Activated naive CD4-positive, alpha-beta T cell treated with anti-CD3 and anti-CD28 coated beads, Interleukin-2, amount 50 U/mL, for 72 hours (primary cell): ENCODE measurements at places on chromosomes 5 and 9. TPM values are rescaled to one million over a fixed set of nuclear protein-coding genes. Genes with fewer than 3 reads are reported as not detected.

GRCh38 chr5:149206524-149207141 lies 65.0 kb upstream of the AFAP1L1 start:
- DNase-seq, result no peak

DNA sequence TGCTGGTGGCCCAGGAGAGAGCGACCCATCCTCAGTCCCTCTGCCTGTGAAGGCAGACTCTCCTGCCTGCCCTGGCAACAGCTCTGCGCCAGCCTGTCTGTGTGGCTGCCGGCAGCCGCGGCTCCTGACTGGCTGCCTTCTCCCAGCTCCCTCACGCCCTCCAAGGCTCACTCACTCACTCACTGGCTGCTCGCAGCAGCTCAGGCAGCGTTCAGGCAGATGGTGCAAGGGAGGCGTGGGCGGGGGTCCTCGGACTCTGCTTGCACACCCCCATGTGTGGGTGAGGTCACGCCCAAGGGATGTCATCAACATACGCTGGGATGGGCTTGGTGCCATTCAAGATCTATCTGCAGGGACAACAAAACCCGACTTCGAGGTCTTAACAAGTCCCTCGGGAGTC lies 66.7 kb downstream of the DAB2IP start:
- DNase-seq, result no peak

Gene TTC23L
- total RNA-seq, result 0.25 TPM

Gene PPIC
- total RNA-seq, result not detected

Gene TNFSF15
- total RNA-seq, result 0.43 TPM

DNA sequence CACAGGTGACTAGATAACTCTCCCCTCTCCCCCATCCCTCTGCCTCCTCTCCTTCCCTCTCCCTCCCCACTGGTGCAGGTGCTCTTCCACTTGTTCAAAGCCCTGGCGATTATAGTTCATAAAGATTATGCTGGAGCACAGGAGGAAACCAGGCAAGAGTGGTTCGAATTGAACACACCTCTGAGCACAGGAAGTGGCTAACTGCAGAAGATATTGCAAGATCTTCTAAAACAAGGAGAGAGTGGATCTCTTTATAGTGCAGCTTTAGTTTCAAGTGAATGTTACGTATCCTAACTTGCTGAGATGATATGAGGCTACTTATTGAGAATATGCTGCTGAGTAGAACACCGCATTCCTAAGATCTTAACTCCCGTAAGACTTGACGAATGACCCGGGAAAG lies 178.4 kb downstream of the GOLPH3 start:
- no peak for DNase-seq

- DNase-seq, result peak; percentile 56
Observed at GRCh38 chr5:370959-371810, 49.7 kb downstream of the AHRR start.

Gene LIX1
- total RNA-seq, result not detected

DNA sequence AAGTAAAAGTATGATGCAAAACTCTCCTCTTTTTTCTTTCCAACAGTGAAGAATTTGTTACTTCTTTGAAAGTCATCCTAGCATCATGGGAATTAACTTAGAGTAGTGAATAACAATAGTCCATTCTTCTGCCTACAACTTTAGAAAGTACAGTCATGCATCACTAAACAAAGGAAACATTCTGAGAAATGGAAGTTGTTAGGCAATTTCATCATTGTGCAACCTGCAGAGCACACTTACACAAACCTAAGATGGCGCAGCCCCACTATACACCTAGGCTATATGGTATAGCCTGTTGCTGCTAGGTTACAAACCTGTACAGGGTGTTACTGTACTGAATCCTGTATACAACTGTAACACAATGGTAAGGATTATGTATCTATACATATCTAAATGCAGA lies 1209.3 kb upstream of the C9orf72 start:
- no peak for DNase-seq

DNA sequence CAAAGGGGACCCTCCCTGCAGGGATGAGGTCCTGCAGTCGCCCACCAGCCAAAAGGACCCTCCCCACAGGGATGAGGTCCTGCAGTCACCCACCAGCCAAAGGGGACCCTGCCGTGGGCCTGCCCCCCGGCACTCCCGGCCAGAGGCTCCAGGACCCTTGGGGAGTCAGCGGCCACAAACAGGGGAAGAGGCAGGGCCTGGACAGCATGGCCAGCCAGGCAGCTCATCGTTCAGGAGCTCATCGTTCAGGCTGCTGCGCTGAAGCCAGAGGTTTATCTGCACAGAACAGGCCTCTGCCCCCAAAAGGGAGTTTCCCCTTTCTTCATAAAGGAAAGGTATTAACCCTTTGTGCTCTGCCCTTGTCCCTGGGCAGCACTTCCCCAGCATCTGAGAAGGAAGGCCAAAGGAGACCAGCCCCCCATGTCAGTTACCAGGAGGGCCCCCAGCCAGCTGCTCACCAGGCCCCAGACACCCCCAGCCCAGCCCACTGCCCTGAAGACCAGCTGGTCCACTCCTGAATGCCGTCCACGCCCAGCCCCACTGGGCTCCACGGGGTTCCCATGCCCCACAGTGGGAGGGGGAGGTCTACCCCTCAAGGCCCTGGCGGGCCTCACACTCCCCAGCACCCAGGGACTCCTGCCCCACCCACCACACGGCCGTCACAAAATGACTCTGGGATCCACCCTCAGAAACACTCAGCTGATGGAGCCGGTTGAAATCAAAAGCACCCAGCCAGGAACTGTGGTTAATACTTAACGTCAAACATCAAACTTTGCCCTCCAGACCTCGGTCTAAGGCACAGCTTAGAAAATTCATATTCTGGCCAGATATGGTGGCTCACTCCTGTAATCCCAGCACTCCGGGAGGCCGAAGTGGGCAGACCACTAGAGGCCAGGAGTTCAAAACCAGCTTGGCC lies 6.3 kb downstream of the SLC12A7 start:
- DNase-seq, result peak; percentile 48

Gene SPINK4
- total RNA-seq, result not detected

Gene HDAC3
- 70.7 TPM for total RNA-seq

DNA sequence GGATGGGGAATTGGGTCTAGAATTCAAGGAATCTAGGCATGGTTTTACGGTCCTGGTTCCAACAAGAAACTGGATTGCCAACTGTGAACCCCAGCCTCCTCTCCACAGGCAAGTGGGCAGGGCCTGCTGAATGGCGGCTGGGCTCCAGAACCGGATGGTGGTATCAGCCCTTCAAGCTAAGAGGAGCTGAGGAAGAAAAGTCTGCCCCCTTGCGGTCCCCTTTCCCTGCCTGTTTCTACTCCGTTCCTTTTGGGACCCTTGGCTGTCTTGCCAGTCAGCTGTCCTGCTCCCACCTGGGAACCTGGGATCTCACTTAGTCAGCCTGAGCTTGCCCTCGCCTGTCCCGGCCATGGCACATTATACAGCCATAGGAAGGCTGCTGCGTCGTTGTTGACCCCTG lies 234.4 kb upstream of the DAPK1 start:
- no peak for DNase-seq

DNA sequence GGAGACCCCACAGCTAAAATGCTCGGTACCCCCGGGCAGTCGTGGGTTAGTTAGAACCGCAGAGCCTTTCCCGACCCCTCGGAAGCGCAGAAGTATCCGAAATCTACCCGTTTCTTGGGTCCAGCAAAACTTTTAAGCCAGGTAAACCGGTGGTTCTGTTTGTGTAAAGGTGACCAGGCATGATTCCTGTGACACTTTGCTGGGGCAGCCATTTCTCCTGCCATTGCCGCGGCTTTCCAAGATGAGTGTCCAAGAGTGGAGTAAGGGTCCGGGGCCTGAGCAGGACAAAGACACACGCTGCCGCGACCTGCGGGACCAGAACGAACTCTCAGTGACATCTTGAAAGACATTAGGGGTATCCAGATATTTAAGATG lies 655 bp downstream of the MARVELD2 start:
- no peak for DNase-seq

DNA sequence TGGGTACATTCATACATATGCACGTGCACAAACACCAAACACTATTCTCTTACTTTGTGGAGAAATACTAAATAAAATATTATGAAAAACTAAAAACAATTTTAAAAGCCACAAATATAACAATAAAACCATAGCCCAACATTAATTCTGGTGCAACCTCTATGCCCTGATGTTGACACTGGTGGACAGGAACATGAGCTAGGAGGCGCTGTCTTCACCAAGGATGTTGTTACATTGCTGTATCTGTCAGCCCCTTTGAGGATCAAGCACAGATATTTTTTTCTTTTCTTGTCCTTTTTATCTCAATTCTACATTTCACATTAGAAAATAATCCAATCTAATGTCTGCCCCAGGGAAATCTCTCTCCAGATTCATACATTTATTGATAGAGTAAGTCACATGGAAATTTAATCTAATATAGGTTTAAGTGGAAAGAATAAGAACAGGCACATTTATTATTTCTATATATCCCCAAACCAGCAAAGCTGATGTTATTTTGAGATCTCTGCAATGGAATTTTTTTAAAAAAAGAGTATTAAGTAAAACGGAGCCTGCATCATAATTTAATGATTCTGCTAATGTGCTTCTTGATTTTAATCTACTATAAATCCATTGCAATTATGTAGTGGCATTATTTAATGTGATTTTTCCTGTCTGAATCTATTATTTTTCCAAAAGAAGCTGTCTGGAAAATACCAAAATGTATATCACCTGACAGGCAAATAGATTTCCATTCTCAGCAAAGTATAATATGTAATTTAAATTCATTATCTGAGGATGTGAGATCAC lies 716.5 kb downstream of the MTRR start:
- no peak for DNase-seq

- no peak for DNase-seq
Observed at GRCh38 chr5:54093861-54094260, 216.5 kb downstream of the ARL15 start.

GRCh38 chr5:96919754-96920197 lies 16.1 kb upstream of the LNPEP start:
- no peak for DNase-seq

DNA sequence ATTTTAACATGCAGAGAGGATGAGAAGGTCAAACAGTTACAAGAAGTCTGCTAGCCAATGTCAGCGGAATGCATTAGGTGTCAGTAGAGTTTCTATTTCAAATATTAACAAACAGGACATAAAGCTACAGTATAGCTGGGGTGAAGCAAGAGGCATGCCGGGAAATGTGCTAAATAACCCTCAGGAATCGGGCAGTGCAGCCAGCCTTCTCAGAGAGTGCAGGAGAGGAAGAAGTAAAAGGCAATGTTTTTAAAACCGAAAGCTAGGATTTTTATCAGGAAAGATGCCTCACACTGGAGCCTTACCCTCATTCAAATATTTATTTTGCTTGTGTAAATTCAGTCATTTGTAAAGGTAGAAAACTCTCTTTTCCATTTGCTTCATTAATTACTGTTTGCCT lies 59.1 kb upstream of the SH3GL2 start:
- no peak for DNase-seq

DNA sequence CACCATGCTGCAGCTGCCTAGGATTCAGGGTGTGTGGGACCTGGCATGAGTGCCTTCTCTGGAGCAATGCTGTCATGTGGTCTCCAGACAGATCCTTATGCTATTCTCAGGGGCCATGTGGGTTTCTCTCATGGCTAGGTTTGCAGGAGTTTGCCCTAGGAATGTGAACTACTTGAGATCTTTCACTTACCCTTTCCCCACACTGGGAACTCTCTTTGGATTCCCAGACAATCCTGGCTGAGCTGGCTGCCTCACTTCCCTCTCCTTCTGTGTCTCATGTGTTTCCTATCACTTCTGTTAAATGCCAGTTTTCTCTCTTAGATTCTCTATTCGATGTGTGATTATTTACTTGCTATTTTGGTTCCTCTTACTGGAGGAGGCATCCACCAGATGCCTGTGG lies 270.2 kb upstream of the RASA1 start:
- no peak for DNase-seq

Gene HDHD3
- total RNA-seq, result 17.7 TPM

Gene SH3PXD2B
- total RNA-seq, result 0.09 TPM

Gene OMD
- total RNA-seq, result not detected

DNA sequence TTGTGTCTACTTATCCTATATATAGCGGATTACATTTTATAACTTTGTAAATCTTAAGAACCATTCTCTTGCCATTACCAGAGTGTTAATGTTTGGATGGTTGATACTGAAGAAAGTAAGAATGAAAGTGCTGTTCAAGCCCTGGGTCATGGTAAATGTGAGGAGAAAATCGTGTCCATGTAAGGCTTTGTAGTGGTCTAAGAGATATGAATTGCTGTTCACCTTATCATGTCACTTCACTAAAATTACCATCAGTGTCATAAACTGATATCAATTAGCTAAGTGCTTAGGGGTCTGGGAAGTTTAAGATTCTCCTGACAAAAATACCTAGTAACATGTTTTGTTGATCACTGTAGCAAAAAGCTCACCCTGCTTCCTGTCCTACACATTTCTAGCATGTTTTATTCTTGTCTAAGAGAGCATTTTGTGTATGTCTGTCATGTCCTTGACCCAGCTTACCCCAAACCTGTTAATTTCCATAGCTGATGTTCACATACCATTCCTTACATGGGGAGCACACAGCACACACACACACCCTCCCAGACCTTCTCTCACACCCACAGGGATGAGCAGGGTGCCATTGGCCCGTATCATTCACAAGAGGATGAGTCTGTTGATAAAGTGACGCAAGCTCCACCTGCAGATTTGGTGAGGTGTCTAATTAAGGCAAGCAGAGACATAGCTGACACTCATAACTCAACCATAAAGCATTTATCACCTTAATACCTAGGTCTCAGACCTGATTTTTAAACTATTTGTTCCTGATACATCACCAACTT lies 125.1 kb upstream of the PAM start:
- DNase-seq, result no peak

- no peak for DNase-seq
Observed at GRCh38 chr5:157269165-157269671, 3.3 kb downstream of the CYFIP2 start.

Gene MAP1B
- total RNA-seq, result 0.18 TPM

DNA sequence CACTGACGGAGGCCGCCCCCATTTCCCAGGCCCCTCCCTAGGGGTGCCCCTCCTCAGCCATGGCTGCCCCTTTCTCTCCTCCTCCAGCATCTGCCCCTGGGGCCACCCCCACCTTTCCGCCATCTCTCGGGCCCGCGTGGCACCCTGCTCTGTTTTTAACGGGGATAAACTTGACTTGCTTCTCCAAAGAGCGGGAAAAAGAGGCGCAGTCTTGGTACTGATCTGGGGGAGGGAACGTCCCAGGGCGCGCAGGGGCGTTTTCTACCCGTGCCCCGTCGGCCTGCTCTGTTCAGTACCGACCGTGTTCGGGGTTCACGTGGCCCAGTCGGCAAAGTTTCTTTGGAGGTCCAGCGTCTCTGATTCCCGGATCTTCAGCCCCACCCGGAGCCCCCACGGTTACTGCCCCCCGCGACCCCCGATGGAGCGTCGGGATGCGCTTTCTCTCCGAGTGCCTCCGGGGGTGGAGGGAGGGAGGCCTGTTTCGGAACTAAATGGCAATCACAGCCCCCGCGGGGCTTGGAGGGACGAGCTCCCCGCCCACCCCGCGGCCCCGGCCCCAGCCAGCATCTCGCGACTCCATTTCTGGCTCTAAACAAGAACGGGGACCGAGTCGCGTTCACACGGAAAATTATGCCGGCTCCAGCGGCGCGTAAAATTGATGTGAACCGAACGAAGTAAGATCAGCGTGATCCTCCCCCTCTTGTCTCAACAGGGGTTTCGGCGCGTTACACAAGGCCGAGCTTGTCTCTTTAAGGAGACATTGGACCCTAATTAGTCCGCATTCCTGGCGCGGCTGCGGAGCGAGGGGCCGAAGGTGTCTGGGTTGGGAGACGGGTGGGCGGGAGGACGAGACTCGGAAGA lies 1.1 kb upstream of the TLE4 start:
- peak; percentile 64 for DNase-seq
